DMS79 (cell line): ENCODE measurements at places on chromosomes 1 and 21.

DNA sequence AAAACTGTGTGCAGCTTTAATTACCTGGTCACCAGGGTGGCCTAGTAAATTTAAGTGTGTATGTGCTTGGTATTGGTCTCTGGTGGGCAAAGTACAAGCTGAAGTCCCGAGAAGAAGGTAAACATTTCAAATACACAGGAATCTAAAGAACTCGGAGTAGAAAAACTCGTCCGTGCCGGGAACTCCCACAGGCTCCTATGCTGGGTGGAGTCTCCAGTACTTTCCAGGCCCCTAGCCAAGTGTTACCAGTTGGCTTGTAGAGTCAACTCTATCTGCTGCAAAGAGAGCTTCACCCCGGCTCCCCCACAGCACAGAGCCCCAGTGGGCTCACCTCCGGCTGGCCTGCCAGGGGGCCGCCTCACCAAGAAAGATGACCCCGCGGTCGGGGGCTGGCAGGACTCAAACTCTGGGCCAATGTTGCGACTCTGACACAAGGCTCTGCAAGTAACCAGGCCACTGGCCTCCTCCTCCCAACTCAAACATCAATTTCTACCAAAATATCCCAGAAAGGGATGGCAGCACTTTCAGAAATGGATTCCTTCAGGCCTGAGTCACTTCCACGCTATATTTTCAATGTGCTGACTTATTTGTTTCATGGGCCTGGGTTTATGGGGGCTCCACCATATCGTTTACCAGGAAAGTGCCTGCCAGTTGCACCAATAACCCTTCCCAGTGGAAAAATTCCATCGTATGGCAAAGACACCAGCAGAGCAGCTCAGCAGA is 73.9 kb downstream of the SLC66A1 start:
- DNase-seq: no peak

GRCh38 chr1:76868154-76868882 is 1.0 kb downstream of the ST6GALNAC5 start:
- DNase-seq: no peak

DNA sequence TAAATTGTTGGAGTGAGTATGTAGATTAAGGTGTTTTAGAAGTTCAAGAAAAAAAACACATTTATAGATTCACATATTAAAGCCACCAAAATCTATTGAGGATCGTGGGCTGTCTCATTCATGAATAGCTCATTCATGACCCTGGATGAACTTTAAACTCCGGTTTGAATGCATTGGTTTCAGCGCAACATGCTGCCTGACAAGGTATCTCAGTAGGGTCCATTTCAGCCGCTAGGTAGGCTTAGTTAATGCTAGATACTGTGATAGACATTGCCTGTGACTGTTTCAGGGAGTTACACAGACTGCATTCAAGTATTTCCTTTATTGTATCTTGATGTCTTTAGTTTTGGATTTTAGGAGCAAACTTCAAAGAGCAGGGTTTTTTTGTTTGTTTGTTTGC is 140.5 kb upstream of the POGK start:
- DNase-seq: no peak

- no peak for DNase-seq
Observed at GRCh38 chr1:215001419-215002021, 81.0 kb upstream of the KCNK2 start.

DNA sequence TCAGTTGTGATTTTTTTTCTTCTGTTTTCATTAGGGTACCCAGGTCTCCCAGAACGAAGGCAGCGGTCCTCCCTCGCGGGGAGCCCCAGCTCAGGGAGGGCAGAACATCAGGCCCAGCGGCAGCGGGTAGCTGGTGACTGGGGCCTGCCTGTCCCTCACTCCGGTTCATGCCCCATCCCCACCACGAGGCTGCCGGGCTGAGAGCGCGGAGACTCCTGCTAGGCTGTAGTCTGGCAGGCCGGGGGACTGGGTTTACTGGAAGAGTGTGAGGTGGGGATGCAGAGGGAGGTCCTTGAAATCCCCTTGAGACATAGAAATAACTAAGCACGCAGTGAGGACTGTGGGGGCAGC is 10.5 kb downstream of the BRINP2 start:
- DNase-seq: no peak

DNA sequence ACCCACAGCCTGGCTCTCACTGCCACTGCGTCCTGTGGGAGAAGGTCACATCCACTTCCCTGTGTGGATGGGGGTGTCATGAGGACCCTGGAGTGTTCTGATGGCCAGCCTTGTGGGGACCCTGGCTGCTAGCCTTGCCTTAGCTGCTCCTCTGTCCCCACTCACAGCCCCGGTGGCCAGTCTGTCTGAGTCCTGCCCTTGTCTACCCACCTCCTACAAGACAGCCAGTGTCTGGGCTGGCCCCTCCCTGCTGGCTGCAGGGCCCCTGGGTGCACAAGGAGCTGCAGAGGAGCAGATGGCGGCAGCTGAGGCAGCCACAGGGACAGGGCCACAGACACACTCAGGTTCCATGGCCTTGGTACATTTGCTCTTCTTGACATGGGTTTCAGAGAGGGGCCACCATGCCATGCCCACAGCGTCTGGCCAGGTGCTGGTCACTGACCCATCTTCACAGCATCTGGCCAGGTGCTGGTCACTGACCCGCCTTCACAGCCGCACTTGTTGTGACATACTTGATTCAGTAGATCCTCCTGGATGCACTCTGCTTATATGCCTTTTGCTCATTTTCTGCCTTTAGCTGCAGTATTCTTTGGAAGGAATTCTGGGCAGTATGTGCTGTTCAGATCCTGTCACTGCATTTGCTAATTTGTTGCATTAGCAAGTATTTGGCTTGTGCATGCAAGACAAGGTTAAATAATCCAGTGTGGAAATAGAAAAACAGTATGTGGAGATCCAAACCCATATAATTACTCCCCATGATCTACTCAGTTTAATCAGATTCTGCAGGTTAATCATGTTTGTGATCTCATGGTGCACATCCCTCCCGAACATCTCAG is 157.8 kb downstream of the PCBP3 start:
- no peak for DNase-seq

DNA sequence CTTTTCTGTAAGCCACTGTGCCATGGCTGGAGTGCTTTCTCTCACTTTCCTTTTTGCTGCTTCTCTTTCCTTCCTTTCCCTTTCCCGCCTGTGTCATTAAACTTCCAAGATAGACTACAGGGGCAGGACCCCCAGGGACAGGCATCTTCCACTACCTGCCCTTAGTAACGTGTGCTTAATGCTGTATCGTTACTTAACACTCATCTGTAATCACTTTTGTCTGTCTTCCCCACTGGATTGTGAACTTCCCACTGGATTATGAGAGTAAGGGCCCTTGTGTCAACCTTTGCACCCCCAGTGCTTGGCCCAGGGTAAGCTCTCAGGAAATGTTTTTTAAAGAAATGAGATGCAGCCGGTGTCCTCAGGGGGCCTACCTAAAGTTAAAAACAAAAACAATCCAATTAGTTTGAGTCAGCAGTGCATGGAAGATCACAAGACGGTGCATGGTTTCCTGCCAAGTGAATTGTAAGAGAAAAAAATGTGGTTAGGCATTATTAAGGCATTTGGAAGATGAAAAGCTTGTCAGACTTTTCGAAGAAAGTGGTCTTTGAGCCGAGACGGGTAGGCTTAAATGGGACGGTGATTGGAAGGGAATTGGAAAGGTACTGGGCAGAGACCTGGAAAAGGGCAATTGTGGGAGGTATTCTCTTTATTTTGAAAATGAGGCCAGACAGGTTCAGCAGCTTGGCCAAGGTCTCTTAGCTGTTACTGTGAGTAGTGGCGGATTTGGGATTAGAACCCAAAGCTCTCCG is 958 bp downstream of the LYPLAL1 start:
- no peak for DNase-seq
